ENCODE measurements at places on chromosomes 13 and 19. TPM values are rescaled to one million over a fixed set of nuclear protein-coding genes. Genes with fewer than 3 reads are reported as not detected.
A peak's percentile ranks its signal among the peaks of the same experiment; 100 is the strongest.

The MEF2B gene
- total RNA-seq = not detected

GRCh38 chr13:102028206-102028605 lies 373.6 kb downstream of the FGF14 start:
- H3K27me3 ChIP-seq = no peaks in the 10 kb centered on the region
- no peaks in the 10 kb centered on the region for H3K4me1 ChIP-seq

The KLF1 gene
- not detected for total RNA-seq

GRCh38 chr19:5445561-5446055 lies 9.6 kb upstream of the ZNRF4 start:
- no peaks in the 10 kb centered on the region for H3K4me1 ChIP-seq
- H3K4me3 ChIP-seq = no peak overlapping the region
- no peak for DNase-seq
- peaks cover 75% of the 10 kb centered on the region for H3K27me3 ChIP-seq
- H3K36me3 ChIP-seq = no peaks in the 10 kb centered on the region

DNA sequence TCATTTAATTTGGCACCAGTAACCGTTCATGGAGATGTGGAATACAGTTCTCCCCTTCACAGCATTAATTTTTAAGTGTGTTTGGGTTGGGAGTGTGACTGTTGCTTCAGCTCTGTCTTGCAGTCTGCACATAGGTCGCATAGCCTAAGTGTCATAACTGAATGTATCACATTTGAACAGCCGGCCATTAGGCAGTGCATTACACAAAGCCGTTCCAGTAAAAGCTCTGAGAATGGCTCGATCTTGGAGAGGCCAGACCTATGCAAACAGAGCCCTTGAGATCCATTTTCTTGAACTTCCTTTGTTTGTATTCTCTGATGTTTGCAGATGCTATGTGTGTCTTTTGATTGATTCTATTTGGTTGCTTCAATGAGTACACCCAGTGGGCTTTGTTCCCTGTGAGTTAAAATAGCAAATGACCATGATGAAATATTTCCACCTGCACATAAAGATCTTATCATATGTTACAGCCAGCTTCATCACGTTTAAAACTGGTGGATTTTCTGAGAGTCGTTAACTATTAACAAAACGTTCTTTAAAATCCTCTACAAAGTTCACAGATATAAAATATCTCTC lies 1104.9 kb upstream of the SLC10A2 start:
- H3K27me3 ChIP-seq = no peaks in the 10 kb centered on the region
- H3K27ac ChIP-seq = no peak overlapping the region
- no peaks in the 10 kb centered on the region for H3K4me1 ChIP-seq
- no peaks in the 10 kb centered on the region for H3K36me3 ChIP-seq

GRCh38 chr13:89267734-89268133 lies 1596.6 kb downstream of the SLITRK5 start:
- no peaks in the 10 kb centered on the region for H3K36me3 ChIP-seq
- DNase-seq = no peak
- no peaks in the 10 kb centered on the region for H3K4me1 ChIP-seq
- H3K27ac ChIP-seq = no peak overlapping the region
- H3K4me3 ChIP-seq = no peak overlapping the region

The IGLON5 gene
- total RNA-seq = not detected

The ZNF320 gene
- 4.2 TPM for total RNA-seq

DNA sequence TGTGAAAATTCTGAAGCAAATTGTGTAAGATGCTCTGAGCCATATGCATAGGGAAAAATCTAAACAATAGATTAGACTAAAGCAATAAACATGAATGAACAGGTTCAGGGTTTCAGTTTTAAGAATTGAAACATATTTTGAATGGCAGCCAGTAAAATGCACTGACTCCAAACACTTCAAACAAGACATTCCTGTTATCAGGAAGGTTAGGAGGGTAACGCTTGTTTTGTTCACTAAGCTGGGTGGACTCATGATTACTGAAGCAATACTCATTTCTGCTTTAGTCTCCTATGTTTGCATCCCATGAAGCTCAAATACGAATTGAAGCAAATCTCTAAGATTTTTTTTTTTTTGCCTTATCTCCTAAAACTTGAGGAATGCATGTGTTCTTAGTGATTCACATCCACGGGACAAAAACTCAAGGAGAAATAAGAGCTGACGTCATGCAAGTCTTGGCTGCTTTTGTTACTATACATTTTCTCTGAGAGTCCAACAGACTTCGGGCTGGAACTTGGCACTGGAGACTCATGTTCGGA lies 29.1 kb upstream of the IGFL4 start:
- no peak for DNase-seq
- H3K4me3 ChIP-seq = no peak overlapping the region
- H3K36me3 ChIP-seq = no peaks in the 10 kb centered on the region
- H3K27ac ChIP-seq = no peak overlapping the region
- H3K4me1 ChIP-seq = no peaks in the 10 kb centered on the region
- H3K27me3 ChIP-seq = no peaks in the 10 kb centered on the region

The CLDN10 gene
- total RNA-seq = not detected

The KLK15 gene
- total RNA-seq = not detected

- no peaks in the 10 kb centered on the region for H3K27me3 ChIP-seq
- no peak overlapping the region for H3K4me3 ChIP-seq
- H3K36me3 ChIP-seq = peaks cover 58% of the 10 kb centered on the region
- no peak overlapping the region for H3K27ac ChIP-seq
Measured at GRCh38 chr19:52196256-52196967, 6.6 kb downstream of the PPP2R1A start.

The ZIC2 gene
- total RNA-seq = not detected

GRCh38 chr13:74300162-74300561 lies 166.0 kb upstream of the KLF12 start:
- H3K27me3 ChIP-seq = no peaks in the 10 kb centered on the region
- no peak for DNase-seq
- no peak overlapping the region for H3K4me3 ChIP-seq
- no peaks in the 10 kb centered on the region for H3K36me3 ChIP-seq

- no peak overlapping the region for H3K4me3 ChIP-seq
- H3K36me3 ChIP-seq = no peaks in the 10 kb centered on the region
- peak overlapping the region; percentile 19 for H3K27ac ChIP-seq
- H3K4me1 ChIP-seq = peaks cover 8% of the 10 kb centered on the region
Measured at GRCh38 chr13:78102121-78102677, 183.6 kb upstream of the EDNRB start.

- H3K36me3 ChIP-seq = peaks cover 43% of the 10 kb centered on the region
- H3K27me3 ChIP-seq = no peaks in the 10 kb centered on the region
- no peak overlapping the region for H3K4me3 ChIP-seq
- no peak overlapping the region for H3K27ac ChIP-seq
Measured at GRCh38 chr19:8257052-8257443, 47.9 kb downstream of the CERS4 start.

GRCh38 chr13:110685305-110686020 lies 20.5 kb downstream of the CARS2 start:
- no peak overlapping the region for H3K27ac ChIP-seq
- H3K27me3 ChIP-seq = no peaks in the 10 kb centered on the region
- no peaks in the 10 kb centered on the region for H3K4me1 ChIP-seq
- H3K4me3 ChIP-seq = no peak overlapping the region
- DNase-seq = no peak

The KLK2 gene
- total RNA-seq = not detected
